ENCODE measurements at places on chromosomes 6 and 20. TPM values are rescaled to one million over a fixed set of nuclear protein-coding genes. Genes with fewer than 3 reads are reported as not detected.

DNA sequence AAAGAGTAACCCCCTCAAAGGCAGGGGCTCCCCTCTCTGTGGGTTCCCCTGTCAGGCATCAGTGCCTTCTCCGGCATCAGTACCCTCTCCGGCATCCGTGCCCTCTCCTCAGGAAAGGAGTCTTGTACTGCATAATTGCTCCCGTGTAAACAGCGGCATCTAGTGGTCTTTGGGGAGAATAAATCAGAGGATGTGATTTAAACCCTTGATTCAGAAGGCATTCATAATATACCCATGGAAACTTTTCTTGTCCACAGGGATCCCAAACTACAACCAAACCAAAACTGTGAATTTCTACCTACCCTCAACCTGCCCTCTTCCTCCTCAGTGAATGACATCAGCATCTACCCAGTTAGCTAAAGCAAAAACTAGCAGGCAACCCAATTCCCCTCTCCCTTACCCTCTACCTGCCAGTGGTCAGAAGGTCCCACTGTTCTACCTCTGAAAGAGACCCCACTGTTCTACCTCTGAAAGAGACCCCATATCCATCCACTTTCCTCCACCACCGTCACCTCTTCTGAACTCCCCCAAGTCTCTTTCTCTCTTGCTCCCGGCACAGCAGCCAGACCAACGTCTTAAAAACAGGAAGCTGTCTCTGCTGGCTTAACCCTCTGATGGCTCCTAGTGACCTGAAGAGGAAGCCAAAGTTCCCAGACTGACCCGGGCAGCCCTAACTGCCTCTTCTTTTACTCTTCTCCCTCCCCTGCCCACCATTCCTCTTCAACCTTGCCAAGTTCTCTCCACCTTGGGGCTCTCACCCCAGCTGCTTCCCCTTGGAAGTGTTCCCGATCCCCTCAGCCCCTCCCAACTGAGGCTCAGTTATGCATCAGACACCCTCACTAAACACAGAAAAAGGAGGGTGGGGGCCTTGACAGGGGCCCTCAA lies 27.2 kb downstream of the UBE2V1 start:
- DNase-seq = peak; percentile 79

GRCh38 chr6:145068577-145068976 lies 666.7 kb downstream of the EPM2A start:
- no peak for DNase-seq

GRCh38 chr6:84432619-84433018 lies 205.2 kb upstream of the CEP162 start:
- no peak for DNase-seq

- no peak for DNase-seq
Measured at GRCh38 chr6:79334674-79335073, 100.2 kb upstream of the HMGN3 start.

- no peak for DNase-seq
Measured at GRCh38 chr6:85362652-85363310, 87.1 kb upstream of the NT5E start.

KCNQ2 gene
- 3.9 TPM for polyA plus RNA-seq

PTP4A1 gene
- polyA plus RNA-seq = 10.7 TPM

BTNL2 gene
- polyA plus RNA-seq = not detected

MTFR2 gene
- 9.2 TPM for polyA plus RNA-seq

Measured in SK-N-SH (cell line).